ENCODE measurements at places on chromosomes 13 and 19.

DNA sequence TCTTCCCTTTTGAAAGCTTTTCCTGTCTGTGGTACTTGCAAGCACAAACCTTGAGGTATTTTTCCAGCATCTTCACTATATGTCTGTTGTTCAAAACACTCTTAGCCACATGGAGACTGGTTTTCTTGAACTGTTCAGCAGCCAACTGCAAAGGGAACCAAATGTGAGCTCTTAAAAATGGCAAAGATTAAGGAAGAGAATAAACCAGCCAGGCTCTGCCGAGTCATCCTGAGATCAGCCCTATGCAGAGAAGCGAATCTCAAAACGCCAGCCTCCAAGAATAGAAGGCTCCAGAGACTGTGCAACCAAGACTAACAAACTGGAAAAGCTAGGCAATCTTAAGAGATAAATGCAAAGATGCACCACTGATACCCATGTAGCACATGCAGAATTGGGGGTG is 20.7 kb downstream of the AKAP8 start:
- no peak for DNase-seq

DNA sequence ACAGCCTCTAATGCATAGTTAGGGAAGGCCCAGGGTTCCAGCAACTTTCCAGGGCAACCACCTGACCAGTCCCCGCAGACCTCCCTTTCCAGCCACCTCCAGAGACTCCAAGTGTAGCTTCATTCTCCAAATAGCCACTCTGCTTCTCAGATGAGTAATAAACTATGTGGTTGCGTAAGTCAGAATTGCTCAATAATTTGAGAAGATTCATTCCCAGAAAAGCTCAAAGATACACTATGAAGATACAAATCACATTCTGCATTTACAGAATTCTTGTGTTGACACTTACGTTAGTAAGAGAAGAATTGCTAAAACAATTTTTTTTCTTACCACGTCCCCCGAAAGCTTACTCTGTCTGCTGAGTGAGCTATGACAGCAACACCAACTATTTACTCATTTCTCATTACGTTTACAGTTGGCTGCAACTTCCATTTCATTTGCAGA is 8.2 kb upstream of the LATS2 start:
- peak; percentile 95 for DNase-seq

DNA sequence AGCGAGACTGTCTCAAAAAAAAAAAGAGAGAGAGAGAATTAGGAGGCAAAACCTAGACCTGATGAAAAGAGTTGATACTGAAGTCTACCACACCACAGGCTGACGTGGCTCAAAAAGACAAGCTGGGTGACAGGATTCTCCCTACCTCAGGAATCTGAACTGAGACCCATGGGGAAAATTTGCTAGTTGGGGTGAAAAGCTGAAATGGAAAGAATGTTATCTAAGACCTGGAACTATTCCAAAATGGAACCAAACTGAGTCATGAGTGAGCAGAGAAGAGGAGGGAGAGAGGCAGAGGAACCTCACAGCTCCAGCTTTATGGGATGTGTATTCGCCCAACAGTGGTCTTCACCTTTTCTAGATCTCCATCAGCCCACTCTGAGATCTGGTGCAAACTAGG is 11.7 kb downstream of the SMG9 start:
- DNase-seq: no peak

GRCh38 chr13:98613591-98613990 is 36.7 kb upstream of the STK24 start:
- DNase-seq: no peak

DNA sequence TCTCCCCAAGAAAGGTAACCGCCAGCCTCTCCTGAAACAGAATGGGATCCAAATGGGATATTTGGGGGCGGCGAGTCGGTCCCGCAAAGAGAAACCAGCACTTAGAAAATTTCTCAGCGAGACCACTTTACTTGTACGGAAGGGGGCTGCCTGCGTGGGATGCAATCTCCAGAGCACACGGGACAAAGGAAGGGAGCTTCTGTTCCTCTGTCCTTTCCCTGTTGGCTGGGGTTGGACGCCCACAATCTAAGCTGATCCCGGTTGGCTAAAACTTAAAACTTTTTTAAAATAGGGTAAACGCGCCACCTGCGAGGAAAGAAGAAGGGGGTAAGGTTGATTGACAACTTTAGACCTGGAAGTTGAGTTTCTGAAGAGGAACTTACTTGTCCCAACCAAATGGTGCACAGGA is 826 bp upstream of the BSG start:
- no peak for DNase-seq

GRCh38 chr13:33235078-33235477 is 50.5 kb downstream of the STARD13 start:
- no peak for DNase-seq

GRCh38 chr19:1905110-1905862 is at the start of the genes ADAT3 and SCAMP4:
ADAT3 (plus strand) TSS chr19:1905399; CDS start chr19:1912048, 6,649 bp downstream.
SCAMP4 (plus strand) TSS chr19:1905399; CDS start chr19:1915020, 9,621 bp downstream.
- DNase-seq: peak; percentile 95

DNA sequence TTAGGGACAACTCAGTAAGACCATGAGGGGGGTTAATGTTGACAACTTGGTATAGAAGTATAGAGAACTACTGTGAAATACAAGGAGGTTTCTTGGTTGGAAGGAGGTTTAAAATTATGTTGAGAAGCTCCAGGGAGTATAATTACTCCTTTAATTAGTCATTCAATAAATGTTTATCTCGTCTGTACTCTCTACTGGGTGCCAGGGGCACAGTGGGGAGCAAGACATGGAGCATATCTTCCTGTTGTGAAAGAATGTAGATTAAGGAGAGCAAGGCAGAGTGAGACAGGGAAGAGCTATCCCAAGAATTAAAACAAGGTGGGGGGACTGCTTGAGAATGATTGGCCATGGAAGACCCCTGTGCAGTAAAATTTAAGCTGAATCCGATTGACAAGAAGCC is 33.7 kb upstream of the TDRD3 start:
- DNase-seq: no peak

DNA sequence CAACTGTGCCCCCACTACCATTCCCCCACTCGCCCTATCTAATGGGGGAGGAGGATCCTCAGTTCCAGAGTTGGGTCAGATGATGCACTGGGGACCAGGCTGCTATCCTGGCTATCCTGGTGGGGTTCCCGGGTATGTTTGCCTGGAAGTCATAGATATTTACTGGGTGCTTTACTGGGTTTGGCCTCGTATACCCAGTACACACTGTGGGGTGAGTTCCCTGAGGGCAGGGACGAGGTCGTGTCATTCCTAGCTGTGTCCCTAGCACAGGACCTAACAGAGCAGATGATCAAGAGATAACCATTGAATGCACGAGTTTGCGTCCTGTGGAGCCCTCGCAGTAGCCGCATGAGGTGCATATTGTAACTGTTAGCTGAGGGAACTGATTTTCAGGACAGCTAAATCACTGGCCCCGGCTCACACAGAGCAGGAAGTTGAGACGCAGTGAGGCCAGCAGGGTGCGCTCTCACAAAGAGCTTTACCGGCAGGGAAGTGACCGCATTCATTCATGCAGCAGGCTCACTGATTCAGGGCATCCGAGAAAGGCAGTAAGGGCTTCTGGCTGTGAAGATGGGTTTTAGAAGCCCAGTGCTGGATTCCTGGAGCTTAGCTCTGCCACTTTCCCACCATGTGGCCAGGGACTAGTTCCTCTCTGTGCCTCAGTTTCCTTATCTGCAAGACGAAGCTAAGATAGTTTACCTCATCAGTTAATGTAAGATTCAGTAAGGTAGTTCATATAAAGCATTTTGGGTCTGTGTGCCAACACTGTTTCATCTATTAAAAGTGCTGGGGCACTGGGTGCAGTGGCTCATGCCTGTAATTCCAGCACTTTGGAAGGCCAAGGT is 6.0 kb downstream of the RUVBL2 start:
- peak; percentile 75 for DNase-seq
